Central memory CD8-positive, alpha-beta T cell (primary cell): ENCODE measurements at places on chromosomes 4 and X.

GRCh38 chr4:94339779-94340178, 2.9 kb downstream of the HPGDS start:
- no peak for DNase-seq

- DNase-seq: no peak
Measured at GRCh38 chr4:57287687-57288604, 177.8 kb upstream of the IGFBP7 start.

GRCh38 chr4:6114181-6114580, 86.2 kb downstream of the JAKMIP1 start:
- no peak for DNase-seq

- DNase-seq: no peak
Measured at GRCh38 chrX:3461397-3462165, 115.1 kb upstream of the MXRA5 start.

DNA sequence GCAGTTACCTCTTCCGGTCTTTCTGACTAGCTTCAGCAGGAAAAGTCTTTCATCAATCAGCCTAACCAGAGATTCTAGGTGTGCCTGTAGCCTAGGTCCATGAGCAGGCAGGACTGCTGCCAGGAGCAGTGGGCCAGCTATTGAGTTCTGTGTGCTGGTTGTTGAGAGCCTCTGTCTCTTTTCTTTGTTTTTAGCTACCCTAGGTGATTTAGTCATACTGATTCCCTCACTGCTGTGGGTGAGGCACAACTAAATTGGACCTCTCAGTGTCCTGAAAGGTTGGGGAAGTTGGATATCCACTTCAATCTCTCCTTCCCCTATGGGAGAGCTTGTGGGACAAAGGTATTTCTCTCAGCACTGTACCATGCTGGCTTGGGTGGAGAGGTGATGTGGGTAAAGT, 354.9 kb downstream of the GPAT3 start:
- no peak for DNase-seq

GRCh38 chrX:24682739-24683432, 10.8 kb upstream of the POLA1 start:
- no peak for DNase-seq

GRCh38 chrX:11678158-11678557, 12.4 kb upstream of the ARHGAP6 start:
- no peak for DNase-seq

DNA sequence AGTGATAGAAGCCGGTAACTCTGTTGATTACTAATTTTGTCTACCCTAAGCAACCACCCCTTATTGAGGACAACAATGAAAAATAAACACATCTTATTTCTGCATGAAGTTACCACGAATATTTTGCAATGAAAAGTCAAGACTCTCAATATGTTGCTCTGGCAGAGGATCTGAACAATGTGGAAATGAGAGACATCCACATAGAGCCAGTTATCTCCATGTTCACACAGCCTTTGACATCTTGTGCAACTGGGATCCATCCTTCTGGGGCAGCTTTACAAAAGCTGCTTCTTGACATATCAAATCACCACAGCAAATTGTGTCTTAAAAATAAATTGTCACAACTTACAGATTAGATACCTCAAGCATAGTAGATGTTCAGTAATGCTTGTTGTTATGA, 10.2 kb downstream of the EDNRA start:
- DNase-seq: no peak

DNA sequence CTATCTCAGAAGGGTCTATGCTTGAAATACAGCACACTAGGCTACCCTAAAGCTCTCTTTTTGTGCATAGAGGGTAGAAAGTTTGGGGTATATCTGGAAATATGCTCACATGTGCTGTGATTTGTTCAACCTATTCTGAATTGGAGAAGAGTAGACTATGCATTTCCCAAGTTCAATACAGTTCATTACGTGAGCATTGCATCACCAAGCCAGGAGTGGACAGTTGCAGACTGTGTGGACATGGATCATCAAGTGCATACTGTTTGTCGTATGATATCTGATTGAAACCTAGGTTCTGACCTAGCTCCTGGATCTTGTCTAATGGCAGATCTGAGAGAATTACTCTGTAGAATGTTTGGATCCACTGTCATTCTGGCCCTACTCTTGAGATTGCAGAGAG, 161.1 kb downstream of the FRAS1 start:
- DNase-seq: no peak

DNA sequence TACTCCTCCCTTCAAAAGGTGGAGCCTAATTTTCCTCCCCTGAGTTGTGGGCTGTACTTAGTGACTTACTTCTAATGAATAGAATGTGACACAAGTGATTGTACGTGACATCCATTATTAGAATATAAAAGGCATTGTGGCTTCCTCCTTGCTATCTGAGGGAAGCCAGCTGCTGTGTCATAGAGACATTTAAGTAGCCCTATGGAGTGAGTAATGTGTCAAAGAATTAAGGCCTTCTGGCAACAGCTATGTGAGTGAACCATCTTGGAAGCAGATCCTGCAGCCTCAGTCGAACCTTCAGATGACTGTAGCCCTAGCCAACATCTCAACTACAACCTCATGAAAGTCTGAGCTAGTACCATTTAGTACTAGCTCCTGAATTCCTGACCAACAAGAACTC, 76.1 kb downstream of the BCOR start:
- no peak for DNase-seq

GRCh38 chr4:17523662-17524061, 8.7 kb downstream of the CLRN2 start:
- DNase-seq: no peak

GRCh38 chr4:58587856-58588255, 1477.7 kb upstream of the IGFBP7 start:
- DNase-seq: no peak

DNA sequence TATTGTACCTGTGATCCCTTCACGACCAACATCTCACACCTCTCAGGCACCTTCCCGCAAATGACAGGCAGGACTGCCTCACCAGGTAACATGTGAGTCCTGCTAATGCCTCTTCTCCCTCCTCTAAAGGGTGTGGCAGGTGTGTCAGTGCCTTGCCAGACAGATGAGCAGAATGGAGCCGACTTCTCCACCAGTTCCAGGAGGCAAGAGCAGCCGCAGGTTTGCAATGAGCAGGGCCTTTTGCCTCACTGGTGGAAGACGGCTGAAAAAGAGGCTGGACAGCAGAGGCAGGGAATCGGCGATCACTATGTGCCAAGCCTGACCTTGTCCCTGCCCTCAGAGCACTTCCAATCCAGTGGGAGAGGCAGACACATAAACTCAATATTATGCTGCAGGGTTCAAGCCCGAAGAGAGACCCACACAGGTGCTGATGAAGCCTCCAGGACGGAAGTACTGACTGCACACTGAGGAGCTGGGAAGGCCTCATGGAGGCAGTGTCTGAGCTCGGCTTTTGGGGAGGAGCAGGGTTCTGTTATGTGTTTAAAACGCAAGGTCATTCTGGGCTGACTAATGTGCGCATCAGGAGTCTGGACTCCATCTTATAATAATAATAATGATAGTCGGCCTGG, 57.9 kb downstream of the C4orf50 start:
- DNase-seq: no peak

GRCh38 chr4:188941524-188942119, 802.4 kb downstream of the TRIML1 start:
- no peak for DNase-seq

- DNase-seq: no peak
Measured at GRCh38 chr4:723751-724530, 18.3 kb downstream of the PCGF3 start.

DNA sequence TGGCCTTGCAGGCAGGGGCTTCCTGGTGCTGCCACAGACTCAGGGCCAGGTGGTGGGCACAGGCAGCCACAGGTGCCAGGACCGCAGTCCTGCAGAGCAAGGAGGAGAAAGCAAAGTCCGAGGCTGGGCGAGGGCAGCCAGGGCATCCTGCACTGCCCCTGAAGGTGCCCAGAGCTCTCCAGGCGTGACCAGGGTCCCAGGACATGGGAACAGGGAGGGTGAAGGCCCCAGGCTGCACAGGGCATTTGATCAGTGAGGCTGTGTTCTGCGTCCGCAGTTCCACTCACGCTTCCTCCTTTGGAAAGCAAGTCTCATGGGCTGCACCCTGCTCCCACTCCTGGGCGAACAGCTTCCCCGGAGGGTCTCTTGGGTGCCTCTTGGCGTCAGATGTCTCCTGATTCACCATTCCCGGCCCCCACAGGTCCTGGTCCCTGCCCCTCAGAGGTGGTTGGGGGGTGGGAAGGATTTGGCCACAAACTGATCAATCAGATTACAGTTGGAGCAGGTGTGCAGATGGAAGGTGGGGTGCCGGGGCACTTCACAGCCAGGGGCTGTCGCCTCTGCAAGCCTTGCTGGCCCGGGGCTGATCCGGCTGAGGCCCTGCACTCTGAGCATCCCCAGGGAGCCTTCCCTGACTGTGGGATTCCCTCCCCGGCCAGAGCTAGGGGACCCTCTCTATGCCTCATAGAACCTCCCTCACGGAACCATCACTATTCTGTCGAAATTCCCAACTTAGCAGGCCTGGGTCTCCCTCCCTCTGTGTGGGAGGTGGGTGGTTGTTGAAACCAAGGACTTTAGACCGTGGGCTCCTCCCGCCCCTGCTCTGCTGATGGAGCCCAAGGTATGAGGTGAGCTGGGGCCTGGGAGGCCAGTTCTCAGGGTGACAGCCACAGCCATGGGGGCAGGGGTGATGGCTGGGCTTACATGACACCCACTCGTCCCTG, 3.3 kb downstream of the SH3TC1 start:
- no peak for DNase-seq

GRCh38 chrX:3715921-3716320, 2.5 kb upstream of the PRKX start:
- DNase-seq: no peak

GRCh38 chrX:9362363-9362928, 102.4 kb upstream of the TBL1X start:
- DNase-seq: no peak

DNA sequence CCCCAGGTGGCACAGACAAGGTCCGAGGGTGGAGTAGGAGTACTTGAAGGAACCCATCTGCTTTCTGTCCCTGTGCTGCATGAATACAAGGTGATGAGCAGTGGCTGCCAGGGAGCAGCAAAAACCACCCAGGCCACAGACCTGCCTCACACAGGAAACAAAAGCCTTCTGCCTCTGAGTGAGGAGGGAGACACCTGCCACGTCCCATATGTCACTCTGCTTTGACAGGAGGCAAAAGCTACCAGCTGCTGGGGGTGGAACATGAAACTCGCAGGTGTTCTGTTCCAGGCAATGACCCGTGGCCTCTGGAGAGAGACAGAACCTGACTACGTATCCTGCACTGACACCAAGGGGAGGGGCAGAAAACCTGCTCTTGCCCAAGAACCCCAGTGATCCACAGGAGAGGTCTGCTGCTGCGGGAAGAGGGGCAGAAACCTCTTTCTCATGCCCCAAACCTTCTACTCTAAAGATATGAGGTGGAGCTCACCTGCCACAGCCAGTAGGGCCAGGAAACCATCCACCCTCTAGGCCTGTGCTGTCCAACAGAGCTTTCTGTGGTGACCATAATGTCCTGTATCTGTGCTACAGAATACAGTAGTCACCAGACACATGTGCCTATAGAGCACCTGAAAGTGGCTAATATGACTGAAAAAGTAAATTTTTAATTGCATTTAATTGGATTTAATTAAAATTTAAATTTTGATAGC, 172.9 kb downstream of the PRDM5 start:
- no peak for DNase-seq

- DNase-seq: no peak
Measured at GRCh38 chr4:38008571-38009021, 48.4 kb downstream of the PTTG2 start.

GRCh38 chrX:64536736-64537135, 141.5 kb upstream of the MTMR8 start:
- no peak for DNase-seq

GRCh38 chr4:5970381-5971077, 47.7 kb downstream of the C4orf50 start:
- DNase-seq: no peak

GRCh38 chrX:11765449-11765848, 7.4 kb downstream of the MSL3 start:
- DNase-seq: no peak

GRCh38 chrX:107982356-107982755, at the start of gene TEX13B:
TEX13B (minus strand) TSS chrX:107982370; CDS start chrX:107982127, 243 bp downstream.
- no peak for DNase-seq

DNA sequence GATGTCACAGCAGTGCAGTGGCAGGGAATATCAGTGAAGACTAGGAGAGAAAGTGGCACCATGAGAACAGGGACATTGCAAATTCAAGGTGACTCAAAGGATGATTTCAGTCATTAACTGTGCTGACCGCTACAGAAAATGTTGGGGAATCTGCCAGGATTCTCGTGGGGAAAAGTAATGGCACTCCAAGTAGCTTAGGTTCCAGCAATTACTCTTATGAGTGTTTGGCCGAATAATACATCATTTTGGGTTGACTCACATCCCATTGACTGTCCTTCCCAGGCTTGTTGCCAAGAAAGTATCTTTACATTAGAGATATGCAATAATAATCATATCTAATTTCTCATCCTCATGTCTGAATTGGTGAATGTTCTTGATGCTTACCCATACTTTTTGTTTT, 1411.1 kb upstream of the PCDH7 start:
- DNase-seq: no peak

DNA sequence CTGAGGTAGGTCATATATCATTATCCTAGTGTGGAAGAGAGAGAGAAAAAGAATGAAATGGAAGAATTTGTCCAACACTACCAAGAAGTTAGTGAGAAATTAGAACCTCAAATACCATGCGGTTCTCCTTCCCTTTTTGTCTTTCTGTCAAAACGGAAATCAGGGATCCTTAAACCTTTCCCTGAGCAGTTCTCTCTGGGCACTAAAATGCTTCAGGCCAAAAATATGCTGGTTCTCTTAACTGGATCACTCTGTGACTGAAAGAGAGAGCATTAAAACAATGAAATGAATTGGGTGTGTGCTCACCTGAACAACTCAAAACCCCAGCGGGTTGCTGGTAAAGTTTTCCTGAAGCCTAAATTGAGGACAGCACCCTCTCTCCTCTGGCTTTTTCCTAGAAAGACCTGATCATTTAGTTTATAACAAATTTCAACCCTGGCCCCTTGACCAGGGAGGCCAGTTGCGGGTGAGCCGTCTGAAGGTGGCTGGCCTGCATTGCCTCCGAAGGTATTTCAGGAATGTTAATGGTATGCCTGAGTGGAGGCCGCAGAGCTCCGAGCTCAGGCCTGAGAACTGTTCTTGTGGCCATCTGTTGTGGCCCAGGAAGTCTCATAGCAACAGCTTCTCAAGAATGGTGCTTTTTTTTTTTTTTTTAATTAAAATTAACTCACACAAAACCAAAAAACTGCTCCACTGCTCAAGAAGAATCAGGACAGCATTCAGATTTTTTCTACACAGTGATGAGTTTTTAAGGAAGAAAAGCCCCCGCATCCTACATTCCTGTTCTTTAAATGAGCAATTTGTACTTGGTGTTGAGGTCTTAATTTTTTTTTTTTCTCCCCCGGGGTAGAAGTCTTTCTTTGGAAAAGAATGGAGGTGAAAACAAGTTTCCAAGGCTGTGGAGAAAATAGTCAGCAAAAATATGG, 155.1 kb downstream of the SHROOM3 start:
- DNase-seq: no peak

DNA sequence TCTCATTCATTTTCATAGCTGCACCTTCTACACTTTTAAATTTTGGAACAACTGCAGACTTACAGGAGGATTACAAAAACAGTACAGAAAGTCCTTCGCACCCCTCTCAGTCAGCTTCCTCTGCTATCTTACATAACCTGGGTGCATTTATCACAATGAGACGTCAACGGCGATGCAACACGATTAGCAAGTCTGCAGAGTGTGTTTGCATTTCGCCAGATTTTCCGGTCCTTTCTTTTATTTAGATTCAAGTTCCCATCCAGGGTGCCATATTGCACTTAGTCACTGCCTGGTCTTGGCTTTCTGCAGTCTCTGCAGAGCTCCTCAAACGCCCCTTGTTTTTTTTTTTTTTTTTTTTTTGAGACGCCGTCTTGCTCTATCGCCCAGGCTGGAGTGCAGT, 85.9 kb downstream of the ASMT start:
- DNase-seq: no peak

GRCh38 chrX:118261151-118261550, 84.8 kb upstream of the WDR44 start:
- no peak for DNase-seq
